Aorta (tissue), 5 donors: ENCODE measurements at places on chromosomes 3 and 15.

DNA sequence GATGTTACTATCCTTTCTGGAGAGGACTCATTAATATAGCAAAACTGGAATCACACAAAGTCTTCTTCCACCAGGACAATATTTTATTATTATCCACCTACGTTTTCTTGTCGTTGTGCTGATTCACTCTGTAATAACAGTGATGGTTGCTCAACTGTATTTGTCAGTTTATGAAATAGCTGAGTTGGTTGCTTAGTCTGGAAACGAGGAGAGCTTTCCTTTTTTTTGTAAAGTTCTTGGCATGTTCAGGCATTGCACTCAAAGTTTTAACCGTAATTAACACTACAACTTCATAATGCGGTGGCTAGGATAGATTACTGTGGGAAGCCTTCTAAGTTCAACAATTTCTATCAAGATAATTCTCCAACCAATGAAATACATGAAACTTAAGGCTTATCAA lies 131.2 kb downstream of the RAP2B start:
- DNase-seq, result no peak
- no peaks in the 10 kb centered on the region for H3K27me3 ChIP-seq
- no peak overlapping the region for H3K4me3 ChIP-seq
- H3K36me3 ChIP-seq, result no peaks in the 10 kb centered on the region

GRCh38 chr15:85854345-85855097 lies 59.8 kb upstream of the KLHL25 start:
- no peaks in the 10 kb centered on the region for H3K27me3 ChIP-seq
- no peaks in the 10 kb centered on the region for H3K4me1 ChIP-seq
- H3K36me3 ChIP-seq, result no peaks in the 10 kb centered on the region
- no peak overlapping the region for H3K4me3 ChIP-seq
- no peak for DNase-seq

- no peaks in the 10 kb centered on the region for H3K4me1 ChIP-seq
- H3K27me3 ChIP-seq, result no peaks in the 10 kb centered on the region
- no peak overlapping the region for H3K27ac ChIP-seq
- no peaks in the 10 kb centered on the region for H3K36me3 ChIP-seq
Observed at GRCh38 chr3:126134219-126134975, 46.0 kb downstream of the ALDH1L1 start.

- no peak for DNase-seq
- no peak overlapping the region for H3K27ac ChIP-seq
- H3K4me3 ChIP-seq, result no peak overlapping the region
- no peaks in the 10 kb centered on the region for H3K36me3 ChIP-seq
- H3K4me1 ChIP-seq, result no peaks in the 10 kb centered on the region
Observed at GRCh38 chr3:148146947-148147826, 550.5 kb upstream of the AGTR1 start.

- H3K4me1 ChIP-seq, result no peaks in the 10 kb centered on the region
- H3K27ac ChIP-seq, result no peak overlapping the region
- no peak for DNase-seq
- H3K4me3 ChIP-seq, result no peak overlapping the region
- no peaks in the 10 kb centered on the region for H3K27me3 ChIP-seq
- no peaks in the 10 kb centered on the region for H3K36me3 ChIP-seq
Observed at GRCh38 chr3:30289766-30290165, 316.6 kb upstream of the TGFBR2 start.
